ENCODE measurements at places on chromosomes 6 and 20.
A peak's percentile ranks its signal among the peaks of the same experiment; 100 is the strongest.

DNA sequence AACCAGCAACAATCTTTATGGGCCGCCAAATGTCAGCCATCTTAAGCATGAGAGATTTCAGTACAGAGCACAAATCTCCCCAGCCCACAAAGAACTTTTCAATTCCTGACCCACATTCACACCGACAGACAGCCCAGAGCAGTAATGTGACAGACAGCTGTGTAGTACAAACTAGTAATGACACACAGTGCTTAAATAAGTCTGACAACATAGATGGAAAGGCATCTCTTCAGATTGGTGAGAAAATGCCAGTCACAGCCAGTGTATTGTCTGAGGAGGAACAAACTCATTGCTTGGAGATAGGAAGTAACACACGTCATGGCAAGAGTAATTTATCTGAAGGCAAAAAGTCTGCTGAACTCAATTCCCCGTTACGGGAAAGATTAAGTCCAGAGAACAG, 36.0 kb downstream of the KIZ start:
- DNase-seq = no peak

DNA sequence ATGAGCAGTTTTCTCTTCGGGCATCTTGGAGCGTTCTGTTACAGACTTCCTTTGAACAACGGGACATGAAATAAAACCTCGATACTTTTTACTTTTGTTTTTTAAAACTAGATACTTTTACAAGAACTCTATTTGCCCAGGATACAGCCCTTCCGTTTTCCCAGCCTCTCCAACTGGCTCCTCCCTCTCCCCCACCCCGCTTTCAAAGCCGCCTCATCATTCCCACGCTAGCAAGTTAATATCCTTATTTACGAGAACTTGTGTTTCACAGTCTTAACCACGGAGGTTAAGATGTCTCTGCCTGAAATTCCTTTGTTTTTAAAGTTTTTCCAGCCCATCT, 241 bp upstream of the CFAP206 start:
- DNase-seq = no peak

DNA sequence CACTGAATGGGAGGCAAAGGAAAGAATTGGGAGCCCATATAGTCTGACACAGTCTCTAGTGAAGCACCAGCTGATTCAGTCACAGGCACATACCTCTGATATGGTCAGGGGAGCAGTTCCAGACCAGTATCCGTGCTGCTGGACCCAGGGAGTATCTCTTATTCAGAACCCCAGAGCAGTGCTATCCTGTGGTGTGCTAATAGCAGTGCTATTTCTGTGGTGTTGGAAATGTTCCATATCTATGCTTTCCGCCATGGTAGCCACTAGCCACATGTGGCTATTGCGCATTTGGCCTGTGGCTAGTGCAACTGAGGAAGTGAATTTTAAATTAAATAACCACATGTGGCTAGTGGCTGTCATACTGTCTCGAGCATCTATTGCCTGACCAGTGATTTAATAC, 11.0 kb downstream of the SCUBE3 start:
- DNase-seq = no peak

DNA sequence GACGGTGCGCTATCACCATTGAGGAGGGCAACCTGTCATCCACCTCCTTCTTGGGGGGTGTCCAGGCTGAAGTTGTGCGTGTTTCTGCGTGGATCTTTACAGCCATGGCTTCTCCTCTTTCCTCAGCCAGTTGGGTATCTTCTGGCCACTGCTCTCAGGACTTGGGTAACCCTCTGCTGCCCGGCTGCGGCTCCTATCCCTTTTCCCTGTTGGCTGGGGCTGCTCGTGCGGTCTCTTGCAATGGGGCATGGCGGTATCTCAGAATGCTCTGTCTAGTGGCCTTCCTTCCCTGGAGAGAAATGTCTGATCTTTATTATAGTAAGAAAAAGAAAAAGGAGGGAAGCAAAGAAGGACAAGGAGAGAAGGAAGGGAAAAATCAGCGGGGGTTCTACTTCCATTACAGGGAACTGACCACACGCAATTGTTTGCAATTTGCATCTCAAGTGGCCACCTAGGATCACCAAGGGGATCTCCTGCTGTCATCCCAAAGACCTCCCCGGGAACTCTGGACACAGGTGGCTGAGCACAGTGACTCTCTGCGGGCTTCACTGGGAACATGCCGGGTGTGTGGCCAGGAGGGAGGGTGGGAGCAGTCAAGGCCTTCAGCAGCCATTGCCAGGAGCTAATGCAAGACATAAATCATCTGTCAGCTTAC, 60.8 kb downstream of the NPEPL1 start:
- DNase-seq = no peak

DNA sequence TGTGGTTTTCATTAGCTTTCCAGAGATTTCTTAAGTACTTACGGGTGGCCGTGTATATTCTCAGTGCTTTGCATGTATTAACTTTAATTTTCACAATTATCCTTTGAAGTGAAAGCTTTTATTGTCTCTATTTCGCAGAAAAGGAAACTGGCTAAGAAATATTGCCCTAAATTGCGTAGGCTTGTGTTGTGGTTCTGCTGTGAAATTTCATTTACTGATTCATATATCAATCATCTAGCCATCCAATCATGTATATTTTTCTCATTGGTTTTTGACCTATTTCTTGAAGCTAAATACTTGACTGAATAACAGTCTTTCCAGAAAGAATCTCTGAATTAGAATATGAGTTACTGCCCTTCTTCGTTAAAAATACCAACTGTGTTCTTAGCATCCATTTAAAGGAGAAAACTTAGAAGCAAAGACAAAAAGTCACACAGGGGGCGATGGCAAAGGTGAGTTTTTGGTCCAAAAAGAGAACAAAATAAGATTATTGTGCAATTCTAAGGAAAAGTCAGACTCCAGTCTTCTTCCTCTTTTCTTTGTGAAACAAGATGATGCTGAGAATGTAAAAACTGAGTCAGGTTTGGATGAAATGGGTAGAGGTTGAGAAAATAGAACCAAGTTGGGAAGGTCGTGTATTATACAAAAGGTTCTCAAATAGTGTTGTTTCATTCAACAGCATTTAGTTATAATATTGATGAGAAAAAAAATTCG, 1.4 kb downstream of the CYB5R4 start:
- no peak for DNase-seq

GRCh38 chr6:28523241-28523622, 2.4 kb upstream of the GPX5 start:
- DNase-seq = peak; percentile 33

- DNase-seq = no peak
Observed at GRCh38 chr6:18242062-18242851, 22.1 kb downstream of the DEK start.

GRCh38 chr6:13304580-13305260, 23.6 kb downstream of the TBC1D7 start:
- DNase-seq = no peak
